ENCODE measurements at places on chromosomes 4 and X.

DNA sequence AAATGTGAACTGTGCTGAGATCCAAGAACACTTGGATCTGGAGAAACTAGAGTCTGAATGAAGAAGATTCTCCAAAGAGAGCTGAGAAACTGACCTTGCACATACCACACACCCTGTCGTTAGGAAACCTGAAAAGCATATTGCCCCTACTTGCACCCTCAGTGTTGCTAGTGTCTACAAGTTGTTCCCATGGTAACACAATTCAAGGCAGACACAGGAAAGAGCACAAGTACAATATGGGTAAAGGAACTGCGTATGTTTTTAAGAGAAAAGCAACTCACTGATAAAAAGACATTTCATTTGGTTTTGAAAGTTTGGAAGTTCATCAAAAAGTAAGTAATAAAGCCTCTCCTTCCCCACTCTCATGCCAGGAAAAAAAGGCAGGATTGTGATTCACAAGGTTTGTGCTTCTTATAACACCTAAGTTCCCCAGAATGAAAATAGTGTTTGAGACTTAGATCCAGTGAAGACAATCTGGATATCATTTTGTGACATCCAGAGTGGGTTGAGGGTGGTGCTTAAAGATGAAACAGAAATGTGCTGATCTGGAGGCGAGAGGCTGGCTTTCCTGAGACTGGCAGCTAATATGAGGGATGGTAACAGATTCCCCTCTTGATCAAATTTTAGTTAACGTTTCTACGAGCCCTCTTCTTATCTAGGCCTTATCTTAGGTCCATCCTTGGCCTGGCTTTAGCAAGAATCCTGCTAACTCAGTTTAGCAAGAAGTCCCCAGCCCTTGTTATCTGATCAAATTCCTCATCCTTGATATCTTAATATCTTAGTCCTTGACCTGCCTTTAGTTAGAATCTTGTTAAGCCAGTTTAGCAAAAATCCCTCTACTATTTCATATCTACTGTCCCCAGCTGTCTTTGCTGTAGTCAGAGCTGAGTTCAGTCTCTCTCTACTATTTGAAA is 42.3 kb downstream of the NIPAL1 start:
- no peak for DNase-seq

DNA sequence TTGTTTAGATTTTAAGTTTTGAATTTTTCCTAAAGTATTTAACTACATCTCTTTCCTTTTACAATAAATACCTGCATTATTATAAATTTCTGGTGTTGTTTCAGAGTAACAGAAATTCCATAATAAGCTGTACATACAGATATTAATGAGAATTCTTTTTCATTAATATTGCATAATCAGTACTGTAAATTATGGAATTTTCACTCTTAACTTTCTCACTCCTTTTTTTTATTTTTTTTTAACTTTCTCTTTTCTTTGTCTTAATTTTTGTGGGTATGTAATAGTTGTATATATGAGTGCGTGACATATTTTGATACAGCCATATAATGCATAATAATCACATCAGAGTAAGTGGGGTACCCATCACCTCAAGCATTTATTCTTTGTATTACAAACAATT is 110.5 kb downstream of the KLHL8 start:
- no peak for DNase-seq

- DNase-seq, result no peak
Measured at GRCh38 chr4:26345565-26345938, 24.7 kb downstream of the RBPJ start.

GRCh38 chr4:67576538-67576937 is 18.0 kb downstream of the STAP1 start:
- DNase-seq, result no peak

GRCh38 chr4:184960505-184960971 is 57.8 kb upstream of the HELT start:
- no peak for DNase-seq

- no peak for DNase-seq
Measured at GRCh38 chr4:174709526-174709925, 119.5 kb downstream of the GLRA3 start.

DNA sequence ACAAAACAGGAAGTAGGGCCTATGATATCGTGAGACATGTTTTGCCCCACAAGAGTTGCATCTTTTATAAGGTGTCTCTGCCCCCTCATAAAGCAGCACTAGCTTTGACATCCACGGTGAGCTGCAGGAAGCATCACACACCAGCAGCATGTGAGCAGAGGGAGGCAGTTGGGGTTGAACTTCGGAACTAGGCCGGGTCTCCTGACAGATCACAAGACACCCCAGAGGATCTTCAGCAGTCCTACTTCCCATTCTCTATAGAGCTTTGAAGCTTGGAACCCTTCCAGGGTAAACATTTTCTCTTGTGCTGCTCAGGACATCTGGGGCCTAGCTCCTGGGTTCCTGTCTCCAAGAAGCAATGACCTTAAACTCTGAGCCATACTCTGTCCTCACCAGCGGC is 27.5 kb downstream of the YY2 start:
- DNase-seq, result no peak

DNA sequence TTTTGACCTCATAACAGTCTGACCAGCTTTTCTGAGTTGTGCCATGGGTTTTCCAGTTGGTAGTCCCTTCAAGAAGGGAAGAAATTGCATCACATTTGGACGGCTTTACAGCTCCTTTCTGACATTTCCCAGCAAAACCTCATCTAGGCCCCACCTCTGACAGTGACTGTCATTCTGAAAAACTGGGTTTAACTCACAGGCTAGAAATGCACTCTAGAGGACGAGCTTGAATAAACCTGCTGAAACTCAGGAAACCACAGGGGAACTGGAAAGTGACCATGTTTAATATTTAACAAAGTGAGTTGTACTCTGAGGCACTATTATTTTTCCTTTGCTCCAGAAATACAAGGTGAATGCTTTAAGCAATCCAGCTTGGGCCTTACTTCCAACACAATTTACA is 434.3 kb upstream of the RASGEF1B start:
- no peak for DNase-seq

GRCh38 chrX:154380153-154380552 is 1.1 kb downstream of the EMD start:
- no peak for DNase-seq

GRCh38 chr4:151117371-151117962 is 18.0 kb downstream of the RPS3A start:
- DNase-seq, result peak; percentile 70

All from LHCN-M2 (cell line).